NCI-H1930 (cell line): ENCODE measurements at places on chromosomes 7 and 10.

DNA sequence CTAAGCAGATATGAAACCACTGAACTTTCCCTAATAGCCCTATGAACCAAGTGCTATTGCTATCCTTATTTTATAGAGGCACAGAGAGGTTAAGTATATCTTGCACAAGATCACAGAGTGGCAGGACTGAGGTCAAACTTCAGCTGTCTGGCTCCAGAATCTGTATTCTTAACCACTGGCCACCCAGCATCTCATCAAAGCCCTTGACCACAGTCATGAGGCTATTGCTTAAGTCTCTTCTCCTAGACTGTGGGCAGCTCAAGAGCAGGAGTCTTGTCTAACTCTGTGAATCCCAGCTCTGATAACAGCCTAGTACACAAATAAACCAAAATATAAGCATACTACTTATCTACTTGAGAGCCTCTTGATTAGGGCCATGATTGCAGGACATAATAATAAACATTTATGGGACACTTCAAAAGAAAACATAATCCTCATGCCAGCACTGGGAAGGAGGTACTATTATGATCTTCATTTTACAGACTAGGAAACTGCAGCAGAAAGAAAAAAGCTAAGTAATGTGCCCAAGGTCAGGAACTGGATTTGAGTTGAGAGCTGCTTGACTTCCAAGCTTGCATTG, 22.4 kb upstream of the SMC3 start:
- DNase-seq, result no peak

DNA sequence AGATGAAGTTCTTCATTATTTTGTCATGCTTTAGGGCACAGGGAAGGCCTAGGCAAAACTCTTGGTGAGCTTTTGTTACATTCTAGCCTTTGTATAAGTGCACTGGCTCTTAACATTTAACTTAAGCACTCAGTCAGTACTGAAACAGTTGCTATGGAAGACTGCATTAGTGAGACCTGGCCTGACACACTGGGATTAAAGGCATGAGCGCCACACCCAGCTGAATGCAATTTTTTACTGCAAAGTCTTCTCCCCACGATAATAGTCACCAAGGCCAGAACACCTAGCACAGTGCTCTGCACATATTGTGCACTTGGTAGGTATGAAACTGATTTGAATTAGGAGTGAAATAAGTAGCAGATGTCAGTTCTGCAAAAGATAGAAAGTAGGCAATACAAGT, 41.2 kb upstream of the ZNF138 start:
- no peak for DNase-seq

DNA sequence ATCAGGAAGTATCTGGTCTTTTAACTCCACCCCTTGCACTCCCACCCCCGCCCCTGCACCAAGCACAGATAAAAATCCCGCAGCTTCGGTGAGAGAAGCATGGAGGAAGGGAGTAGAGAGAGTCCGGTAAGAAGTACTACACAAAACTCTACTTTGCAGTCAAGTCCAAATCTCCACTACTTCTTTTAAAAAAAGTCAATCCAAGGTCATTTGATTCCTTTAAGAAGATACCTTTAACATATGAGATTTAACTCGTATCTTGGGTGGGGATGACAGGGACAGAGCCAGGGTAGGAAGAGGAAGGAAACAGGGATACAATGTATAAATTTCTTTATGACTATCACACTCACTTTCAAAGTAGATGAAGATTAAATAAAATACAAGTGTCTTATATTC, 132.1 kb downstream of the NRBF2 start:
- no peak for DNase-seq

- no peak for DNase-seq
These were observed 126.1 kb downstream of the FAM204A start for GRCh38 chr10:118216020-118216419.

- no peak for DNase-seq
These were observed 81.5 kb downstream of the LYZL1 start for GRCh38 chr10:29370097-29371092.

- DNase-seq, result no peak
These were observed 460.1 kb downstream of the MAGI2 start for GRCh38 chr7:78993341-78993740.

GRCh38 chr7:37045681-37046179, 321.4 kb upstream of the AOAH start:
- DNase-seq, result no peak

- no peak for DNase-seq
These were observed 134.7 kb upstream of the AKR1E2 start for GRCh38 chr10:4691301-4691700.
